ENCODE measurements at places on chromosomes 4 and X.

DNA sequence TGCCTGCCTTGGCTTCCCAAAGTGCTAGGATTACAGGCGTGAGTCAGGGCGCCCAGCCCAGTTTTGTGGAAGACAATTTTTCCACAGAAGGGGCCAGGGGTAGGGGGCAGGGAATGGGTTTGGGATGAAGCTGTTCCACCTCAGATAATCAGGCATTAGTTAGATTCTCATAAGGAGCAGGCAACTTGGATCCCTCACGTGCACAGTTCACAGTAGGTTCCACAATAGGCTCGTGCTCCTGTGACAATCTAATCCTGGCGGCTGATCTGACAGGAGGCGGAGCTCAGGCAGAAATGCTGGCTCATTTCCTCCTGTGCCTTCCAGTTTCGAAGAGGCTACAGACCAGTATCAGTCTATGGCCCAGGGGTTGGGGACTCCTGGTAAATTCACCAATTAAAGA, 491.6 kb upstream of the AADAT start:
- no peak for DNase-seq

DNA sequence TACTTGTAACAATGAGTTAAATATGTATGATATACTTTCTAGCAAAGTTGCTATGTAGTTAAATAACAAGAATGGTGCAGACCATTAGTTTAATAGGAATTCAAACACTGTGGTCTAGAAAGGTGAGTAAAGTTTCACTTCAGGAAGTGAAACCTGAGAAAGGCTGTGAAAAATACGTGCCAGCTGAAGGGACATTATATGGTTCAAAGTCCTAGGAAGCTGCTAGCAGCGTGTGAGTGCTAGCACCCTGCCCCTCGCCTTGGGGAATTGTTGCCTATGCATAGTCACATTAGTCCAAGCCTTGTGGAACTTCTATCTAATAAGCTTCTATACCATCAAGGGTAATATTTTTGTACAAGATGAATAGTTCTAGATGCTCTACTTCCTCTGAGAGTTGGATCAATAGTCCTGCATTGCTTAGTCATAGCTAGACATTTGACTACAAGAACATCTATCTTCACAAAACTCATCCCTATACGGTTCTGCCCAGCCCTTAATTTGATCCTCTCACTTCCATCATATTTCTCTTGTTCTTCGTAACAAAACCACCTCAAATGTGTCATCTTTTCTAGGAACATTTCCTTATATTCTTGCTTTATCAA, 45.8 kb upstream of the ARSJ start:
- no peak for DNase-seq

DNA sequence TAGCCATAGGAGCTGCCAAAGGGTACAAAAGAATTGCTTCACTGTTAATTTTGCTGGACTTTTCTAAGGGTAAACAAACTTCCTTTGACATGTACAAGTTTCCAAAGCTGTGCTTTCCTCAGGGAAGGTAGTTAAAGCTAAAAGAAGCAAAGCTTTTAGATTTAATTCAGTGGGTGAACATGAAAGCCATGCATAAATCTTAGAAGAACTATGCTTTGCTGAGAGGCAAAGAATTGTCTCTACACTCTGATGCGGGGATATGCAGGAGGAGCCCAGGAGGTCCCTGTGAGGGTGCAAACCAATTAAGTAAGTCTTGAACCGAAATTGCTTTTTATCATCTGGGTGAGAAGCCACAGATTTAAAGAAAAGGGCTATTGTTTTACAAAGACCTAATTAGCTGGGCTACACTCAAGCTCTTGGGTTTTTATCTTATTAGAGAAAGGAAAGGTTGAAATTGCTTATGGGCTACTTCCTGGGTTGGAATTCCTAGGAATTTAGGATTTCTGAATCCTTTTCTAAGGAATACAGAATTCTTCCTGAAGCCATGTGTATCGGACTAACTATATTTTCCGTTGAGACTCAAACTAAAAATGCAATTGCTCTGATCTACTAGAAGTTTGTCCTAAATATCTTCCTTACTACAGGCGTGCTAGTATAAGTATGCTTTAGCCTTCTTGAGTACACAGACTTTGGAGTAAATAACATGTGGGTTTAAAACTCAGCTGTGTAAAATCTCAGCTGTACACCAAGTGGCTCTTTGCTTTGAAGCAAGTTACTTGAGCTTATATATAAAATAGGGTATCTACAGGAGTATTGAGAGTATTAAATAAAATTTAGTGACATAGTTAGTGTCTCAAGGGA, 188.4 kb upstream of the ANK2 start:
- DNase-seq: no peak

DNA sequence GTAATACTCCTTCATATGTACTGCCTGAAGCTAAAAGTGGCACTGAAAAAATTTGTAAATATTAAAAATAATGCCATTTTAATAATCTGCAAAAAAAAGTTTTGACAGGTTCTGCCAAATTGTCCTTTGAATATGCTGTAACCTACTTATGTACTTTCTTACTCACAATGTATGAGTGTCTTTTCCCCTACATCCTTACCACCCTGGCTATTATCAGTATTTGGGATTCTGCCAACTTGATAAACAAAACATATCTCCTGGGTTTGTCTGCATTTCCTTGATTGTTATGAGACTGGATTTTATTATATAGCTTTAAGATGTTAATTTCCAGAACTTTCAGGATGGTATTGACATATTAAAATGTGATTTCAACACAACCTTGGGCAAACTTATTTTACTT, 187.9 kb downstream of the CHM start:
- no peak for DNase-seq

DNA sequence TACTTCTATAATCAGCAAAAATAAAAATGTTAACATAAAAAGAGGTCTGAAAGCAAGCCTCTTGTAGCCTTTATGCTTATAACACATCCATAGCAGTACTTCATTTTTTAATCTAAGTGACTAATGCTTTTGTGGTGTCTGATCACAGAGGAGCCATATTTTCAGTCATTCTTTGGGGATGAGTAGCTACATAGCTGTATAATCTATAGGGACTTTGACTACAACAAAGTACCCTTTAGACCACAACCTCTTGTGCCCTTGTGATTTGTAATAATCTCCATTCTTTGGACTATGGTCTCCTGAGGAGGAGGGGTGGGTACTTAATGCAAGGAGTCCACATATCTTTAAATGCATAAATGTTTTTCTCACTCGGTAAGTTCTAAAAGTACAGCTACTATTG, 9.6 kb downstream of the DRP2 start:
- DNase-seq: no peak

GRCh38 chr4:159146488-159146887, 43.6 kb downstream of the RAPGEF2 start:
- DNase-seq: no peak

- DNase-seq: no peak
These were observed 151.3 kb downstream of the RTL9 start for GRCh38 chrX:110509755-110510532.

GRCh38 chr4:109959195-109959594, 46.5 kb downstream of the EGF start:
- DNase-seq: no peak

DNA sequence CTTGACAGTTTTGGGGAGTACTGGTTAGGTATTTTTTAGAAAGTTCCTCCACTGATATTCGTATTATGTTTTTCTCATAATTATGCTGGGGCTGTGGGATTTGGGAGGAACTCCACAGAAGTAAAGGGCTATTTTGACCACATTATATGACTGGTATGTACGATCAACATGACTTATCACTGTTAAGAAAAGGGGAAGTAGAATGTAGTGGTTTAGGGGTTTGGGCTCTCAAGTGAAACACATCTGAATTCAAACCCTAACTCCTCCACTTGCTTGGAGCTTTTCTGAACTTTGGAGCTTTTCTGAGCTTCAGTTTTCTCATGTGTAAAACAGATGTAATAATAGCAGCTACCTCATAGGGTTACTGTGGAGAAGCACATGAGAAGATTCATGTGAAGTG, 96.4 kb upstream of the C1GALT1C1 start:
- no peak for DNase-seq

- DNase-seq: no peak
These were observed 47.4 kb downstream of the SMIM14 start for GRCh38 chr4:39591290-39591689.

GRCh38 chr4:53914313-53915016, 149.9 kb downstream of the CHIC2 start:
- DNase-seq: no peak

GRCh38 chr4:119696963-119697362, 68.4 kb upstream of the PDE5A start:
- DNase-seq: no peak
